Fibroblast of the aortic adventitia (primary cell): ENCODE measurements at places on chromosomes 5 and 9. TPM values are rescaled to one million over a fixed set of nuclear protein-coding genes. Genes with fewer than 3 reads are reported as not detected.

The CCL27 gene
- total RNA-seq, result not detected in 2 replicates

The NMUR2 gene
- total RNA-seq, result not detected in 2 replicates

The CDX1 gene
- 0.18 and 0.65 TPM in 2 replicates for total RNA-seq

The TBCA gene
- 147 and 344 TPM in 2 replicates for total RNA-seq

DNA sequence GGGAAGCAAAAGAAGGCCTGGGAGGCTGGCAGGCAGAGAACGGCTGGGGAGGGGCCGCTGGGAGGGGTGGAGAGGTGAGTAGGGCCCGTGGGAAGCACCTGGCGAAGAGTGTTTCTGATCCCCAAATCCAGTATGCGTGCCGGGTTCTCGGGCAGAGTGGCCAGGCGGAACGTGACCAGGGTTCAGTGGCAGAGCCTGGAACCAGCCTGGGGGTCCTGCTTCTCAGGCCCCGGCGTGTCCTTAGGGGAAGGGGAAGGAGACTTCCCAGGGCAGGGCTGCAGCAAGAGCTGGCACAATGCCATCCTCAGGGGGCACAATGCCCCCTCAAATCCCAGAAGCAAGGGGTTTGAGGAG, 25.5 kb upstream of the IER5L start:
- no peak for DNase-seq

DNA sequence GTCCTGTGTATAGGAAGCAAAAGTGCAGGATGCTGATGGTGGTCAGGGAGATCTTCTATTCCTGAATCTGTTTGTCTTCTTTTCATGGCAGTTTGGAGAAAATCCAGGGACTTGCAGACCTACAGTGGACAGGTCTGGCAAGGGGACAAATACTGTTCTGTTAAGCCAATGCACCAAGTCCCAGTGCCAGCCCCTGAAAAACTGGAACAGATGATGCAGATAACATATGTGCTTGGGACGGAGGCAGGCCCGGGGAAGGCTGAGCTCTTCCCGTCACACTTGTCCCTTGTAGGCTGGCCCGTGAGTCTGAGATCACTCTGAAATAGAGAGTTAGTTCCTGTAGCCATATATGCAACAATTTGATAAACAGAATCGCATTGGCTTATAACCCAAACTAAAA, 265.7 kb downstream of the MTRR start:
- no peak for DNase-seq

- DNase-seq, result no peak
Observed at GRCh38 chr9:87179553-87180340, 232.4 kb upstream of the GAS1 start.

DNA sequence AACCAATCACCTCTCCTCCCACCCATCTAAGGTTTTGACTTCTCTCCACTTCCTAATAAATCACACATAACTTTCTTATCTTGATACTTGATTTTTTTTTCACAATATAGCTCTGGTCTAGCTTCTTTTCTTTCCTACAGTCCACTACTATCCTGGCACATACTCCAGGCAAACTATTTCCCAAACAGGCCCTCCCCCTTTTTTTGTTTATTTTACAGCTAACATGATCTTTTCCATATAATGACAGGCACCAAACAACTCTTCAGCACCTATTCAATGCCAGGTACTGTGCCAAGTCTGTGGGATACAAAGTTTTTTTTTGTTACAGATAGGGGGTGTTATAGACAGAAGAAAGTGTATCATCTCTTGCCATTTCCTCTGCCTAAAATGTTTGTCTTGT, 7.9 kb downstream of the TYRP1 start:
- DNase-seq, result no peak

DNA sequence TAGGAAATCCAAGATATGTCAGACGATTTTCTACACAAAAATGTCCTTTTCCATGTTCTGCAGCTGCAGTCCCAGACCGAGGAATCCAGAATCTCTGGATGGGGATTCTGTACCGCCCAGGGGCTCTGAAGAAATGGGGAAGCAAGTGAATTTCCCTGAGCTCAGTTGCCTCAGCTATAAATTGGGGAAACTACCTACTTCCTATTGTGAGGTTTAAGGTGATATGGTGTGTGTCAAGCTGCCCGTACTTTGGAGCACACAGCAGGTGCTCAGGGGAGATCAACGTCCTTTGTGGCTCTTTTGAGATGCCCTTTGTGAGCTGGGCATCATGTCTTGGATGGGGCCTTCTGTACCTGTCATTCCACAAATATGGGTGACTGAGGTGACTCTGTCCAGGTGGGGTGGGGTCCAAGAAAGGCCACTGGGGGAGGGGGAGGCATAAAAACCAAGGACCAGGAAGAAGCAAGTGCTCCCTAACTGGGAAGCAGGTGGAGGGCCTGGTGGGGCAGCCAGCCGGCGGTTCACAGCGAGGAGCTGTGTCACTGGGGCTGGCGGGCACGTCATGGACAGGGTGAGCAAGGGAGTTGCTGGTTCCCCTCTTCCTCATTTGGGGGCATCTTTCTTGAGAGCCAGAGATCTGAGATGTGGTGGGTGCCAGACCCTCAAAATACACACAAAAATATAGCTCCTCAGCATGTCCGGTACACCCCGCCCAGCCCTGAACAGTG, 116.0 kb downstream of the CRB2 start:
- DNase-seq, result no peak

- DNase-seq, result no peak
Observed at GRCh38 chr9:95635986-95636671, 119.4 kb upstream of the PTCH1 start.

DNA sequence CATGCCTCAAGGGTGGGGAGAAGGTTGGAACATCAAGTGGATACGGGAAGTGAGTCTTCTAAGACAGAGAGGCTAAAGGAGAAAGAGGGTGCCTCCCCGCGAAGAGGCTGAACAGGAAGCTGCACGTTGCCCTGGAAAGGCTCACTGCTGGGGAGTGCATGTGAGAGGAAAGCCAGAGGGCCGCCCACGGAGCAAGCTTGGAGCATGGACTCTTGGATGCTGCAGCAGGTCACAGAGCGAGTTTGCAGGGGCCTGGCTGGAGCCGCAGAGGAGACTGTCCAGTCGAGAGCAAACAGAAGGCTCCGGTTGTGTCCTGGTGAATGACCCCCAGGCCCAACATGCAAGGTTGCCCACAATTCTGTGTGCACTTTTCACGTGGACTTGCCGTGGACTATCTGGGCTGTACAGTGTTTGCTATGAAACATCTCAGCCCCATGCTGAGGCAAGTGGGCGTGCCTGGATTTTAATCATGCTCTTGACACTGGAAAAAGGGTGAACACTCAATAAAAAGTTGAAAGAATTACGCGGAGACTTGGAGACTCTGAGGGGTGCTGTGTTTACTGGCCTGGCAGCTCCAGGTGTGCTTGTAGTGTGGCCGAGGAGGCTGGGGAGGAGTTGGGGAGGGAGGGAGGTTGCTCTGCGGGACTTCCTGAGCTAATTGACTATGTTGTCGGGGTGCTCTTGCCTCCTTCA, 54.5 kb upstream of the GARNL3 start:
- no peak for DNase-seq

- no peak for DNase-seq
Observed at GRCh38 chr5:87347841-87348240, 64.9 kb downstream of the CCNH start.

DNA sequence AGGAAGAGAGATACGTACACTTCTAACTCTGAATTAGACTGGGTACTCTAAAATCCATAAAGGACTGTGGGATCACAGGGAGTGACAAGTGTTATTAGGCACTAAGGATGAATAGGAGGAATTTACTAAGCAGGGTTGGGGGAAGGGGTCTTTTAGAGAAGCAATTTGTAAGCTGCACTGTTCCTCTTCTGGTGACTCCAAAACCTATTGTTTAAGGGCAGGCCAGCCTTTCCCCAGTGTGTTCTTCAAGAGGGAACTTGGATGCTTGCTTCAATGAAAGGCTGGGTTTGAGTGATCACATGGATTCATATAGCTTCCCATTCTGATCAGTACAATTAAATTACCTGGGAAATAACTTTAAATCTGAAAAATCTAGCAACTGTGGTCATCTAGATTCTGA, 71.8 kb downstream of the STX17 start:
- no peak for DNase-seq

DNA sequence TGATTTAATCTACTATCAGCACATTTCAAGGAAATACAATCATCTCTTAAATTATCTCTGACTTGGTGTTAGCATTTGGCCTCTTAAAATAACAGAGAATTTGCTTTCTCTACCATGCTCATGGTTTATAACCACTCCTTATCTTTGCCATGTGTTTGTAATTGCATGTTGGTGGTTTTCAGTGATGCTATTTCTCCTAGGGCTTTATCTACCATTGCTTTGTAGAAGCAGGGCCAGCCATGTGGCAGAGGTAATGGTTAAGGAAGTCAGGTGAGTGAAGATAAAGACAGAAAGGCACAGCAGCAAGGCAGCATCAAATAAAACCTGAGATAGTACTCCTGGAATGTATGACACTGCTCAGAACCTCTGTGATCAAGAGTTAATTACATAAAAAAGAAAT, 206.2 kb downstream of the FER start:
- no peak for DNase-seq

DNA sequence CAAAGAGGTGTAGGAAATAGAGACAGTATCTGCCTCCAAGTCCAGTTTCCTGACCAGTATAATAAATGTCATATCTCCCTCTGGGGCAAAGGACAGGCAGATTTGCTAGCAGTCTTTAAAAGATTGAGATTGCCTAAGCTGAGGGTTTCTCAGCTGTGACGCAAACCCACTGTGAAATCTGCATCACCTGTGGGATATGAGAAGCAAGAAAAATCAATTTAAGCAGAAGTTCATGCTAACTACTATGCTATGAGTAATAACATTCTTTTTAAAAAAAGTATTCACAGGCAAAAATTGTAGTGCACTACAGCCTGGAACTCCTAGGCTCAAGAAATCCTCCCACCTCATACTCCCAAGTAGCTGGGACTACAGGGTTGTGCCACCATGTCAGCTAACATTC, 168.1 kb upstream of the POC5 start:
- DNase-seq, result no peak

DNA sequence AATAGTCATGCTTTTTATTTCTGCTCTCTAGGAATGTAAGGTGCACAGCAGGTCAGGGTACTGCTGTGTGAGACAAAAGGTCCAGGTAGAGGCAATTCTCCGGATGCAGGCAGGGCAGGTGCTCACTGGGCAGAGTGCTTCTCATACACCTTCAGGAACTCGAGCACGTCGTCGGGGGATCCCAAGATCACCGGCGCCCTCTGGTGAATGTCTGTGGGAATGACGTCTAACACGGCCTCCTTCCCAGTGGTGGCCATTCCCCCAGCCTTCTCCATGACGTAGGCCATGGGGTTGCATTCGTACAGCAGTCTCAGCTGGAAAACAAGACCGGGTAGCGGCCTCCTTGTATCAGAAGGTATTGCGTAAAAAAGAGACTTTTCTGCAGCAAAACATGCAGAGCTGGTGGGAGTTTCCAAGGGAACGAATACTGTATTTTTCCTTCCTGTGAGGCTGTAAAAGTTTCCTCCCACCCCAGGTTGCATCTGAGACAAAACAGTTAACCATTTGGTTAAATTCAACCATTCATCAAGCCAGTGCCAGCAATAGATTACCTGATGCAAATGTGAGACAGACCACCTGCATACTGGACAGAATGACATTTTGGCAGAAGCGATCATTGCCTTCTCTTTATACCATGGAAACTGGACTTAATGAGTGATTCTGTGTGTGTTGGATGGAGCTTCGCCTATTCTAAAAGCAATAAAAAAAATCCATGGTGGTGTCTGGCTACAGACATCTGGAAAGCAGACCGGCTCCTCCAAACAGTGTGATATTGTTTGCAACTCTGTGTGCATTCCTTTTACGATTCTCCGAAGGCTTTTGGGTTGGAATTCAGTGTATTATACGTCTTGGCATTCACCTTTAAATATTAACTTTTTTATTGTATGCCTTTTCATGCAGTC, 9.9 kb upstream of the FBP2 start:
- peak; percentile 65 for DNase-seq
